ENCODE measurements at places on chromosomes 11 and 22.

GRCh38 chr22:27798511-27799014, 3.0 kb downstream of the MN1 start:
- no peak for DNase-seq

DNA sequence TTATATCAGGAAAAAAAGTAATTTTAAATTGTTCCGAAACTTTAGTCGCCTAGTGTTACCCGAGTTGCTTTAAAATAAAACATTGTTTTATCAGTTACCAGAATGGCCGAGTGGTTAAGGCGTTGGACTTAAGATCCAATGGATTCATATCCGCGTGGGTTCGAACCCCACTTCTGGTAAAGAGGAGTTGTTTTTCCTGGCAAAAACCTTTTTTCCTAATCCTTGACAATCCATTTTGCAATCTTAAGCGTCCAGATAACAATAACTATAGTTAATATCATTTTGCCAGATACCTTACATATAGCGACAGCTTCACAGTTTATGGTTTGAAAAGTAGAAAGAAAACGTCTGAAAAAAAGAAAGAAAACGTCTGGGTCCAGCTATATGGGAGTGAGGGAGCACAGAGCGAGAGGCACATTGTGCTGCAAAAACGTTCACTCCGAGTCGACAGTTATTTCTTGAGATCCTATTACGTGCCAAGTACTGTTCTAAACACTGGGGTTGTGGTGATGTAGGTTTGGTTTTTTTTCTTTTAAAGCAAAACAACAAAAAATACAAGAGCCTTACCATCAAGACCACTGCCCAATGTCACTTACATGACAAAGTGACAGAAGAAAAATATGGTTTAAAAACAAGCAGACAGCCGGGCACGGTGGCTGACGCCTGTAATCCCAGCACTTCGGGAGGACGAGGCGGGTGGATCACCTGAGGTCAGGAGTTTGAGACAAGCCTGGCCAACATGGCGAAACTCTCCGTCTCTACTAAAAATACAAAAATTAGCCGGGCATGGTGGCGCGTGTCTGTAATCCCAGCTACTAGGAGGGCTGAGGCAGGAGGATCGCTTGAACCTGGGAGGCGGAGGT, 40.6 kb downstream of the OR4D9 start:
- DNase-seq, result no peak

GRCh38 chr11:77127920-77128691, at the start of gene MYO7A:
Gene MYO7A (plus strand): TSS chr11:77128246. CDS start chr11:77130635, 2,389 bp downstream.
- DNase-seq, result no peak

DNA sequence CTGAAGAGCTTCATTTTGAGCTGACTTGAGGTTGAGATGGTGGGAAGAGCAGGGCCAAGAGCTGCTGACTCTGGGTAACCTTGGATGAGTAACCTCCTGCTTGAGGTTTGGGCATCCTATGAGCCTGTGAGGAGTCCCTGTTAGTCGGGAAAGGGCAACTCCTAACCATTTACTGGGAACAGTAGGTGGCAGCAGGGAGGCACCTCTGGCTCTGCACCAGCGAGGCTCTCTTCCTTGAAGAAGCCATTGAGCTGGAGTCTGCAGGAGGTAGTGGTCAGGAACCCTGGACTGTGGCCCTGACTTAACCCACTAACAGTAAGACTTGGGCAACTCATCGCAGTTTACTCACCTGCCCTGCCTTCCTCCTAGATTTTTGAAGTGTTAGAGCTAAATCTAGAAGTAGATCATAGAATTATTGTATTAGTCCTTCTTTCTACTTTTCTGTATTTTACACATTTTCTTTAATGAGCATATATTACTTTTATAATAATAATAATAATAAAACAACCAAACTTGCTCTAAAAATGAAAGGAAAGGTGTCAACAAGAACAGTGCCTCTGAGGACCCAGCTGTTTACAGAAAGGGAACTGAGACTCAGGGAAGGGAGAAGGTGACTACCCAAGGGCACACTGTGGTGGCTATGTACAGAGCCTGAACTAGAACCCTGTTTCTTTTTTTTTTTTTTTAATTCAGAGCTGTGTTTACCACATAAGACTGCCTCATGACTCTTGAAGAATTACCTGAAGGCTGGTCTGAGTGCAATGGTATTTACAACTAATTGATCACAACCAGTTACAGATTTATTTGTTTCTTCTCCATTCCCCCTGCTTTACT, 47.5 kb downstream of the MEI1 start:
- peak; percentile 66 for DNase-seq

DNA sequence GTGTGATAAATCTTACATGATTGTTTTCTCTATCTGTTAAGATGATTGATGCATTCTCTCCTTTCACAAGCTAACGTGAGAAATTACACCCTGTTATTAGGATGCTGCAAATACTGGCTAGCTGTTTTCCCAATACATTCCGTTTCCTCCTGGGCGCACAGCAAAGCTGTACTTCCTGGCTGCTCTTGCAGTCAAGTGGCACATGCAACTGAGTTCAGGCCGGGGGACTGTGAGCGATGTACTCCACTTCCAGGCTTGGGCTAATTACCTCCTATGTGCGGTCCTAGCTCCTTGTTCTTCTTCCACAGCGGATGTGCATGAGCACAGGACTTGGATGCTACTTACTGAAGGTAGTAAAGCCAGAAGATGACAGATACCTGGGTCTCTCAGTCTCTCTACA, 234.9 kb upstream of the SESN3 start:
- no peak for DNase-seq

DNA sequence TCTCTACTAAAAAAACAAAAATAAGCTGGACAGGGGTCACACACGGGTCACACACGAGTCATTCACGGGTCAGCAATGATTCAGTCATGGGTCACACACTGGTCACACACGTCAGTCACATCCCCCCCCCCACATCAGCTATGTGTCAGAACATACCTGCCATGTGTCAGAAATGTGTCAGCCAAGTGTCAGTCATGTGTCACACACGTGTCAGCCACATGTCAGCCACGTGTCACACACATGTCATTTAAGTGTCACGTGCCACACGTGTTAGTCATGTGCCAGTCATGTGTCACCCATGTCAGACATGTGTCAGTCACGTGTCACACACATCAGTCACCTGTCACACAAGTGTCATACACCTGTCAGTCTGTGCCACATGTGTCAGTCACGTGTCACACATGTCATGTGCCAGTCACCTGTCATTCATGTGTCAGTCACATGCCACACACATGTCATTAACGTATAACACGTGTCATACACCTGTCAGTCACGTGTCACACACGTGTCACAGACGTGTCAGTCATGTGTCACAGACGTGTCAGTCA, 28.7 kb upstream of the MMP20 start:
- DNase-seq, result no peak

- DNase-seq, result peak; percentile 28
These were observed 87.0 kb downstream of the CSNK2A3 start for GRCh38 chr11:11265994-11266606.
